ENCODE measurements at places on chromosomes 6 and 20. TPM values are rescaled to one million over a fixed set of nuclear protein-coding genes. Genes with fewer than 3 reads are reported as not detected.

- no peak for DNase-seq
Measured at GRCh38 chr6:21751608-21752007, 158.1 kb downstream of the SOX4 start.

The ZGPAT gene
- 40.8 TPM for total RNA-seq

- DNase-seq: no peak
Measured at GRCh38 chr20:43507150-43508080, at the start of gene L3MBTL1. TSS of gene L3MBTL1 (plus strand) at chr20:43507697. CDS start at chr20:43513504, 5,807 bp downstream.

The LST1 gene
- 34.6 TPM for total RNA-seq

The BNIP5 gene
- not detected for total RNA-seq

The ZBP1 gene
- total RNA-seq: 4.8 TPM

DNA sequence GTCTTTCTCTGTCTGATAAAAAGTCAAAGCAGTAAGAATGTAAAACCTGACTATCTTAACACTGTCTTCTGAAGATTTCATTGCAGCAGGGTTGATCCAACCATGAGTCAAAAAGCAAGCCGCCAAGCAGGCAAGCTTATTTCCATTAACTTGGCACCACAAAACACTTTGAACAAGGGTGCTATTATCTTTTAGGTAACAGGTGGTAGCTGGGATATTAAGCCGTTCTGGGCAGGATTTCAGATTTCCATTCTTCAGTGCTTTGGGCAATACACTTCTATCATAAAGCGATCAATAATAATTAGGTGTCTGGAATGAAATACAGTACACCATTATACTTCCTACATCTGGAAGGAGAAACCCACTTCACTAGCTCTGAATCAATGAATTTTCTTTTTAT lies 181.9 kb downstream of the TBC1D7 start:
- DNase-seq: no peak

The HLA-DQA2 gene
- 10.9 TPM for total RNA-seq

The MYB gene
- total RNA-seq: 66.1 TPM

The PRRT1 gene
- total RNA-seq: 0.33 TPM

The SLC32A1 gene
- not detected for total RNA-seq

DNA sequence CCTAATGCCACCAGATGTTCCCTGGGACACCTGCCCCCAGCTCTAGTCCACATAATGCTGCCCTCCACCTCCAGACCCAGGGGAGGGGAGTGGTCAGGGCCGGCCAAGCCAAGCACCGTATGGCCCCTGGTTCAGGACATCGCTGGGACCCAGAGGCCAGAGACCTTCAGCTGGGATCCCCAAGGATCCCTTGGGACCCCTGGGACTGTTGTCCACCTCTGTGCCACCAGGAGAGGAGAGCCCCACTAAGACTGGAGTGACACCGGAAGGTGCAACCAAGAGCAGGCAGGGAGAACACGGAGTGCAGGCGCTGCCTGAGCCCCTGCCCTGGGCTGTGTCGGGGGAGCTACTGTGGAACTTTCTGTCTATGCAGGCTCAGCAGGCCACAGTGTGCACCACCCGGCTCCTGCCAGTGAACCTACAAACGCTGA lies 43.6 kb downstream of the CTCFL start:
- DNase-seq: no peak

The LMBRD1 gene
- 14.5 TPM for total RNA-seq

DNA sequence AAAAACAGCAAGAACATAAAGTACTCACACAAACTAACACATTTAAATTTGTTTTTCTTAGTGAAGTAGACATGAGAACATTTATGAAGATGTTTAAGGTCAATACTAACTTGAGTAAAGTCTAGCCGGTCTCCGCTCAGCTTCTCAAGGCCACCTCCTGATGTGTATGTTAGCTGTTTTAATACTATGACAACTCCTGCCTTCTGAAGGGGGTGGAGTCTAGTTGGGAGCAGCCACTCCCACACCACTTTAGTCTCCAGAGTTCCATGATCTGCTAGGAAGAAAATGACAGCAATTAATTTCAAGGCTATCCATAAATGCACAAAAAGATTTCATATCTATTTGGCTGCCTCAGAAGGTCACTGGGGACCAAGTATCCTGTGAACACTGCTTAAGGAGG lies at the start of gene GSTA3:
Gene GSTA3 (minus strand): TSS at position 168 of the 400 bp plus-strand sequence. CDS start 3,864 bp downstream, outside the sequence.
- DNase-seq: no peak

DNA sequence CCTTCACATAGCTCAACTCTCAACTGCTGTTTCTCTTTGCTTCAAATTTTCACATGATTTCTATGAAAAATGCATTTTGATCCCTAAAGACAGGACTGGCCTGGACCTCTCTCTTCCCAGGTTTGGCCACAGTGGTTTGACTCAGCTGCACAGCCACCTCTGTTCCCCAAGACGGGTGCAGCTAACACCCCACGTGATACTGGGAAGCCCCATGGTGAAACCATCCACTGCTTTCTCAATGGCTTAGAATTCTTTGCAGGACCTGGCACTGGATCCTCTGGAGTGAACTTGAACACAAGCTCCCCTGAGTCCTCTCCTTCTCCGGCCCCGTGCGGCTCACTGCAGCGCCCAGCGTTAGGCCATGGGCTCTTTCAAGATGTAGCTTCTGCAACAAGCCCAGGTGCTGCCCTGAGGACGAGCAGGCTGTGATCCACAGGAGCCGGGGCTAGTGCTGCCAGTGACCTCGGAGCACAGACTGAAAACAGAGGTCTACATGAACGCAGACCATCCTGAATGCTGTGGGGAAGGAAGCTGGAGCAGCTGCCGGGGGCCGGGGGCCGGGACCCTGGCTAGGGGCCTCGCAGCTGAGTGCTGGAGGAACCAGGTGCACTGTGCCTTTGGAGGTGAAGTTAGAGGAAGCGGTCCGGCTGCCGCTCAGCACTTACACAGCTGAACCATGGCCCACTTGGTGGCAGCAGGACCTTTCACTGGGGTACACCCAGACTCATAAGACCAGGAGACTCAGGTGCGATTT lies 58.8 kb upstream of the MPC1 start:
- no peak for DNase-seq

DNA sequence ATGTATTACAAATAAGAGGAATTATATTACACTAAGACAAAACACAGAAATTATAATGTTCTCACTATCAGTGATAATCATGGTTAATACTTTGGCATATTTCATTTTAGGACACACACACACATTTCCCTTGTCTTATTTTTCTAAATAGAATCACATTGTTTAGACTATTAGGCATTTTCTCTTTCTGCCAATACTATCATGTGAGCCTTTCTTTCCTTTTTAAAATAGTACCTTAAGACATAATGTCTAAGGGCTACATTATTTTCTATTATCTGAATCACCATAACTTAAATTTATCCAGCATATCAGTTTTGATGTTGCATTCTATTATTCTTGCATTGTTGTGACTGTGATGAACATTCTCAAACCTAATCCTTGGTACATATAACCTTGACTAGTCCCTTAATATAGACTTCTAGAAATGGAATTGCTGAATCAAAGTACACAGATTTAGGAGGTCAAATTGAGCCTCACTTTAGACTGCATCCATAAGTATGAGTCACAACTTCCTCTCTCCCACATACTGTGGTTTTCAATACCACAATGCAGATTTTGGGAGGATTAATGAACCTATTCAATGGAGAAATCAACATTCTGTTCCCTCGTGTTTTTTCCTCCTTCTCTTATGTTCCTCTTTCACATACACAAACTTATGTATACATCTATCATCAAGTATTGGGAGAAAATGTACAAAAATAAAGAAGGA lies 212.6 kb downstream of the MOXD1 start:
- DNase-seq: no peak

The ADAT2 gene
- 11.1 TPM for total RNA-seq

The TFAP2C gene
- not detected for total RNA-seq

DNA sequence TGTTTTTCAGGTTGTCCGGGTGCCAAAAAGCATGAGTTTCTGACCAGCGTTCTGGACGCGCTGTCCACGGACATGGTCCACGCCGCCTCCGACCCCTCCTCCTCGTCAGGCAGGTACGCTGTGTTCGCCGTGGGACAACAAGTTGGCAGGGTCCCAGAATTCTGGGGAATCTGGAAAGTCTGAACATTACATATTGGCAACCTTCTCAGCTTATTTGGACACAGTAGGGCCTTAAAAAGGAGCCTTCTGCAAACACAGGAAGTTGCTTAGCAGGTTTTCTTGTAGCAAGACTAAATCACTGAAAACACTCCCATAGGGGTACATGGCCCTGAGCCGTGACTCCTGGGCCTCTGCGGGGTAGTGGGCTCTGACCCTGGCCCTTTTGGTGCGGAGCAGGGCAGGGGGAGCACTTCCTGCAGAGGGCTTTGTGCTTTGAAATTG lies 209.7 kb downstream of the SMOC2 start:
- no peak for DNase-seq

The DDO gene
- total RNA-seq: 0.33 TPM

The FAM83C gene
- total RNA-seq: 0.10 TPM

GRCh38 chr20:52895701-52896100 lies 76.5 kb upstream of the TSHZ2 start:
- no peak for DNase-seq

- no peak for DNase-seq
Measured at GRCh38 chr6:136866872-136867416, 44.6 kb downstream of the PEX7 start.

GRCh38 chr6:8831366-8832152 lies 396.2 kb upstream of the SLC35B3 start:
- DNase-seq: no peak

The GPR63 gene
- total RNA-seq: 0.70 TPM

GRCh38 chr6:106702451-106703110 lies 73.2 kb downstream of the QRSL1 start:
- no peak for DNase-seq

The MEI4 gene
- not detected for total RNA-seq

DNA sequence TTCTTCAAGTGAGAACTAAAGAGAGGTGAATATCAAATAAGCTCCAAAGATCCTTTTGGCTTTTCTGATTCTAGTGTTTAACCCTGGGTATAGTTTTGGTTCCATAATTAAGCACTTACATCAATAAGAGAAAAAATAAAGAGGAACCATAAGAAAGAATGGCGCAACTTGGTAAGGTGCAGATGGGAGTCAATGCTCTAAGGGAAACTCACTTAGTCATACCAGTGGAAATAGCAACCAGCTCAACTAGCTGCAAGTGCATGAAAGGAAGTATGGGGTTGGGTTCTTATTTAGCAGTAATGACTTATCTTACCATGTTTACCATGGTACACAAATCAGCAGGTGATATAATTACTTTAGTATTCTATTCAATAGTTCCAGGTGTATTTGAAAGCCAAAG lies 296.5 kb upstream of the RUNX2 start:
- no peak for DNase-seq

DNA sequence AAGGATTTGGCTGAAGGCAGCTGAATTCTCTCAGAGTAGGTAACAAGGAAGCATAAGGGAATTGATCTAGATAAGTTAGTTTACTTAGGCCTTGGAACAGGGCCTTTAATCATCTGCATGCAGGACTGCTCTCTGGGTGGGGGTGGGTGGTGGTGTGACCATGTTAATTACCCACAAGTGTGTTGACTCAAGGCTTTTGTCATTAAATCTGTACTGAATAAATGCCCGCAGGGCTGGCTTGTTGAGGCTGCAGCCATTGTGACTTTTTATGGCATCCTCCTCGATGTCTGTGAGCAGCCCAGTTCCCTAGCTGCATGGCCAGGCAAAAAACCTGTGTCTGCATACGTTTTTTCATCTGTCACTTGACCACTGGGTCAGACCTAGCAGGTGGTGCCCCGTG lies 63.5 kb upstream of the ASCC3 start:
- DNase-seq: no peak

GRCh38 chr20:41811456-41811855 lies 193.3 kb upstream of the CHD6 start:
- DNase-seq: no peak

The KIAA1755 gene
- total RNA-seq: not detected

The RAET1E gene
- not detected for total RNA-seq

- no peak for DNase-seq
Measured at GRCh38 chr6:10976571-10976970, 67.5 kb downstream of the ELOVL2 start.

The MLN gene
- total RNA-seq: not detected

DNA sequence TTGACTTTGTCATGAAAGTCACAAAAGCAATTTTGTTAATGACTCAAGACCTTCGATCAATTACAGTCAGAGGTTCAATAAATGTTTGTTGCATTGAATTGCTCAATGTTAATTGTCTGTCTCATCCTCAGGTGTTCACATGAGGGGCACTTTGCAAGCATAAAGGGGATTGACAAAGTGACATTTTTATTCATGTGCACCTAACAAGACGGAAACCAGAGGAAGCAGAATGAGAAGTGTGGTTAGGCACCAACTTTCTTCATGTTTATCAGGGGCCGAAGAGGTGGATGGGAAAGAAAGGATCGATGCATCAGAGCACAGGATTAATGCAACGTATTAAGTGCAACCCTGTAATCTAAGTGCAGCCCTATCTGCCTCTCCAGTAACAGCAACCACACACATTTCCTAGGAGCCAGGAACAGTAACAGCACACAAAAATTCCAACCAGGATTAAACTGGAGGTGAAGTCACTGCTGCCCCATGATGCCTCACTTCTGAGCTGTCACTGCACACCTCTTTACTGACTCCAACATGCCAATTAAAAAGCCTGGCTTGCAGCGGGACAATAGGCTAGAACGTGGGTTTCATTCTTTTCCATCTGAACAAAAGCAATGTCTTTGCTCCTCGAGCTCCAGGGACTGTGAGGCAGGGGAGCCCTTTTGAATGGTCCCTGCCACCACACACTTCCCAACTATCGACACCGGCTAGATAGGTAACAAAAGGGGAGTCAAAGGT lies 262.7 kb downstream of the CD83 start:
- DNase-seq: no peak

- DNase-seq: no peak
Measured at GRCh38 chr20:22475662-22476061, 108.7 kb downstream of the FOXA2 start.

DNA sequence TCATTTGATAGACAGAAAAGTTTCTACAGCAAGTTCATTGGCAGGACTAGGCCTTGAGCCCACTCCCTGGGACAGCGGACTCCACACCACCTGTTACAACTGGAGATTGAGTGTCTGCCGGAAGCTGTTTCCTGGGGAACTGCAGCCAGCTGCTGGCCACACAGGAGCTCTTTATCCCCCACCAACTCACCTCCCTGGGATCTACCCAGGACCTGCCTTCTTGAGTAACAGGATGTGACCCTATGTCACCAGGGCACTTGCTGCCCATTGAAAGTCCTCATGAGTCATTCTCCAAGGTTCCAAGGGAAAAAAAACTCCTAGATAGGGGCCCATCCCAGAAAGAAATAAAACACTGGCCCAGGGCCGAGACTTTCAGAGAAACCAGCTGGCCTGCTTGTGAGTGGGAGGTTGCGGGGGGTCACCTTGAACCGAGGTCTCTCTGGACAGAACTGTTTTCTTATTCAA lies 37.4 kb upstream of the SLC9A8 start:
- DNase-seq: no peak

The ELOVL4 gene
- total RNA-seq: 3.9 TPM

Data from natural killer cell treated with Interleukin-12 subunit alpha and Interleukin-12 subunit beta and Interleukin-15 and Interleukin-18, amount 100 ng/mL, for 72 hours (primary cell).